ENCODE measurements at places on chromosomes 1 and 21.
A peak's percentile ranks its signal among the peaks of the same experiment; 100 is the strongest.

DNA sequence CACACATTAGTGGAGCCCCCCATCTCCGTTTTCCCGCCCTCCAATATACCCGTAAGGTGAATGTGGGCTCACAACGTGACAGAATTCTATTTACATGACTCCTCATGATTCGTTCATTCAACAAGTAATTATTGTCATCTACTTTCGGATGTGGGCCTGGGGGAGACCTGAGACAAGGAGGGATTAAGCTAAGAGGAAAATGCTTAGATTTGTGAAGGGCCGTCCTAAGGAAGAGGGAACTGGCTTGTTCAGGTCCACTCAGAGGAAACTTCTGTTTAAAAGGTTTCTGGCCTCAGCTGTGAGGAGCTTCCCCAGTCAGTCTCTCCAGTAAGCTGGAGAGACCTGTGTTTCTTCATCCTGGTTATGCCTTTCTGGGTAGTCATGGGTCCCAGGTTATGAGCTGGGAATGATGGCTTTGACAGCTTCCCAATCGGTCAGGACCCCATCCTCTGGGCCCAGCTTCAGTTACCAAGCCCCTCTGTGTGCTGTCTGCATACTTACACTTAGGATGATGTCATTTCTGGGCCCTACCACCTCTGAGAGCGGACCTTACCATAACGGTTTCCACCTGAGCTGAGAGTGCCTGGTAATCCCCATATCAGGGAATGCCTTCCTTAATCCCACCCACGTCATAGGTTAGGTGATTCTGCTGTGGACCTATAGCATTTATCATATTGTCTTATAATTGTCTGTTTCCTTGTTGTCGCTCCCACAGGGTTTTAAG, 687 bp upstream of the ERI3 start:
- DNase-seq = no peak

- no peak for DNase-seq
These were observed 31.0 kb downstream of the CC2D1B start for GRCh38 chr1:52334906-52335528.

DNA sequence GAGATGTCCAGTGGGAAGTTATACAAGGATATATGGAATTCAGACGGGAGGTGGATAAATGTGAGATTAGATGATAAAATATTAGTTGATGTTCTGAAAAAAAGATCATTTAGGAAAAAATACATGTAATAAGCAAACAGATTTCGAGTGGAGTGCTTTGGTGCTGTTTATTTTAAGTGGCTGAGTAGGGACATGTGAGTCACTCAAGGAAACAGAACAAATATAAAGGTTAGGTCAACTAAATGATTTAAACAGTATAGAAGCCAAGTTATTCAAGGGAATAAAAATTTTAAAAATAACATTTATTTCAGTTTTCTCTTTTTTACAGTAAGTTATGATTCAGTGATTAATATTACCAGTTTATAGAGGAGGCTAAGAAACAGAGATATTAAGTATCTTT, 1046.7 kb upstream of the B3GALT2 start:
- no peak for DNase-seq

GRCh38 chr21:21463456-21463855, 465.2 kb downstream of the NCAM2 start:
- no peak for DNase-seq

GRCh38 chr1:115980998-115981993, 5.0 kb downstream of the SLC22A15 start:
- peak; percentile 33 for DNase-seq

GRCh38 chr1:115706587-115707425, 61.7 kb downstream of the CASQ2 start:
- DNase-seq = peak; percentile 10

DNA sequence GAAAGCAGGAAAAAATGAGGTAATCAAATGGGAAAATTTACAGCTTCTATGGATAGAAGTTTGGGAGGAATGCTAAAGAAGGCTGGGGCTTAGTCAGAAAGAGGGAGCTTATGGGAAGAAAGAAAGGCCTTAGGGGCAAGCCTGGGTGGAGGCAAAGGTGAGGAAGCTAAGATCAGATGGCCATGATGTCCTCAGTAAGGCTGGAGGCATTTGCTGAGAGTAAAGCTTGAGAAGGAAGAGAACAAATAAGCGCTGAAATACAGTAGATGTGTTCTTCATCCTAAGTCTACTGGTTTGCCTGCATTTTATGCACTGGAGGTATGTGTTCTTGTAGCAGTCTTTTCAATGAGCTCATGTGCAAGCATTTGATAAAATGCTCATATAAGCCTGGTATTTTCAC, 355.4 kb downstream of the BRINP2 start:
- no peak for DNase-seq

DNA sequence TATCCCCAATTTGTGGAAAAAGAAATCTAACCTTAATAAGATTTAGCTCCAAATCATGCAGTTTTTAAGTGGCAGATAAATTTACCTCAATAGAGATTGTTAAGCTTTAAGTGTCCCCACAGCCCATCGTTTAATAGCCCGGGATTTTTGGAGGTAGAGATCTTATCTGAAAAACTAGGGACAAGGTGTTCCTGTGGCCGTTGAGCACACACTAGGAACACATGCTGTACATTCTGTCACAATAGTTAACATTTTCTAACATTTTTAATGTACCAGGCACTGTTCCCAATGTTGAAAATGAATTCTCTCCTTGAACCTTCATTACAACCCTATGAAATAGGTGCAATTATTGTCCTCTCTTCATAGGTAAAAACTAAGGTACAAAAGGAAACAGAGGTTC, 85.7 kb upstream of the PLD5 start:
- DNase-seq = no peak

DNA sequence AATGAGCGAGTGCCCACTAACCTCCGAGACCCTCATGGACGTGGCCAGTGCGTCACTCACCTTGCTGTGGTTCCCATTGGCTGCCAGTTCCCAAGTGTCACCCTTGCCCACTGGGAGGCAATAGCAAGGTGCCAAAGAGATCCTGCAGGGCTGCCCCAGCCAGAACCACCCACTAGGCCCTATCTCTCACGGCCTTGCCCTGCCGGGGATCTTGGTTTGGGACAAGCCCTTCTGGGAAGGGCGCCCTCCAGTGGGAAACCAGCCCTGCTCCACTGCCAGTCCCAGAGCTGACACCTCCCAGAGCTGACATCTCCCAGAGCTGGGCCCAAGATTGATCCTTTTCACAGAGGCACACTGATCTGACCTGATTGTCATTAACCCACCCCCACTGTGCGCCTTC, 2.1 kb upstream of the SELENON start:
- peak; percentile 28 for DNase-seq

- DNase-seq = no peak
These were observed 30.5 kb upstream of the ATF3 start for GRCh38 chr1:212578041-212578440.

- DNase-seq = no peak
These were observed 171.5 kb downstream of the AJAP1 start for GRCh38 chr1:4825800-4826450.

- DNase-seq = peak; percentile 44
These were observed 6.4 kb downstream of the ADARB1 start for GRCh38 chr21:45080639-45081414.

DNA sequence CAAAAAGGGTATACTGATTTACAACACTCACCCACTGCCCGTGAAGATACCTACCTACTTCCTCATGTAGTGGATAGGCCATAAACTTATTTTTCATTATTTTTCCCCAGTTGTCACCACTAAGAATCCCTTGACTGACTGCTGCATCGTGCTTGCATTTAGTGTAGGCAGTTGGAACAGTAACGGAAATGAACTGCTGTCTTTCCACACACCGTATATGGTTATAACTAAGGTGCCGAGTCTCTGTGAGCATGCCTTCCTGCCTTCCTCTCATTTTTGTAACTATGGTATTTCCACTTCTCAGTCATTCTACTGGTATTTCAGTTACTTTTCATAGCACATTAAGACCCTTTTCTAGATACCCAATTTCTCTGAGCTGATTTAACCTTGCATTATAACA, 36.4 kb downstream of the SLC35F3 start:
- DNase-seq = no peak

All from CD4-positive, alpha-beta T cell treated with Interleukin-15 for 4 hours (primary cell).